Esophagus (tissue), 2 donors: ENCODE measurements at places on chromosomes 11 and 22. TPM values are rescaled to one million over a fixed set of nuclear protein-coding genes. Genes with fewer than 3 reads are reported as not detected.

Gene GSTT2B
- polyA plus RNA-seq: 74.1 TPM

Gene FADD
- 19.5 TPM for polyA plus RNA-seq

Gene MMP11
- 0.53 TPM for polyA plus RNA-seq

Gene SMC1B
- not detected for polyA plus RNA-seq

Gene GALNT18
- 5.8 TPM for polyA plus RNA-seq

Gene OR4A15
- not detected for polyA plus RNA-seq

Gene OR6T1
- not detected for polyA plus RNA-seq

Gene MS4A12
- polyA plus RNA-seq: not detected

Gene CAPN5
- polyA plus RNA-seq: 26.6 TPM

Gene MICAL2
- polyA plus RNA-seq: 6.2 TPM

Gene ARHGAP20
- 0.60 TPM for polyA plus RNA-seq

Gene OR2AT4
- not detected for polyA plus RNA-seq

Gene BACE1-AS
- 2.3 TPM for polyA plus RNA-seq

Gene EEF1G
- polyA plus RNA-seq: 1,495 TPM

Gene PKDREJ
- 0.11 TPM for polyA plus RNA-seq

Gene BIRC3
- polyA plus RNA-seq: 9.8 TPM

Gene C1QTNF5
- polyA plus RNA-seq: 6.7 TPM

Gene CNIH2
- 0.62 TPM for polyA plus RNA-seq

Gene IGLL5
- 1.3 TPM for polyA plus RNA-seq

Gene LRRC56
- polyA plus RNA-seq: 1.7 TPM

Gene SCUBE1
- 2.2 TPM for polyA plus RNA-seq

Gene NELL1
- 0.04 TPM for polyA plus RNA-seq

Gene YPEL1
- 1.3 TPM for polyA plus RNA-seq

Gene KLHL22
- polyA plus RNA-seq: 6.3 TPM

Gene NPTXR
- polyA plus RNA-seq: 0.28 TPM

Gene GGTLC3
- not detected for polyA plus RNA-seq

Gene NAALADL1
- 6.0 TPM for polyA plus RNA-seq

Gene ROBO4
- 3.2 TPM for polyA plus RNA-seq

Gene NRXN2
- 0.44 TPM for polyA plus RNA-seq

Gene EMSY
- polyA plus RNA-seq: 4.4 TPM

Gene GAS2L1
- 24.3 TPM for polyA plus RNA-seq

Gene MICALL1
- polyA plus RNA-seq: 44.1 TPM

Gene GCAT
- 31.8 TPM for polyA plus RNA-seq

Gene NKAPD1
- 9.0 TPM for polyA plus RNA-seq

Gene MEN1
- 15.4 TPM for polyA plus RNA-seq

Gene CCDC73
- 0.02 TPM for polyA plus RNA-seq

Gene MCAT
- 16.6 TPM for polyA plus RNA-seq

Gene GNG3
- 0.04 TPM for polyA plus RNA-seq

Gene CHRNA10
- 1.3 TPM for polyA plus RNA-seq

Gene MYOD1
- not detected for polyA plus RNA-seq

Gene RASSF10
- polyA plus RNA-seq: 4.2 TPM

Gene CCDC116
- polyA plus RNA-seq: 0.25 TPM

Gene CBX6
- polyA plus RNA-seq: 6.4 TPM
